Stimulated activated CD4-positive, alpha-beta T cell treated with anti-CD3 and anti-CD28 coated beads, Interleukin-2, amount 100 ng/mL, for 4 hours (primary cell): ENCODE measurements at places on chromosomes 3 and 15.

DNA sequence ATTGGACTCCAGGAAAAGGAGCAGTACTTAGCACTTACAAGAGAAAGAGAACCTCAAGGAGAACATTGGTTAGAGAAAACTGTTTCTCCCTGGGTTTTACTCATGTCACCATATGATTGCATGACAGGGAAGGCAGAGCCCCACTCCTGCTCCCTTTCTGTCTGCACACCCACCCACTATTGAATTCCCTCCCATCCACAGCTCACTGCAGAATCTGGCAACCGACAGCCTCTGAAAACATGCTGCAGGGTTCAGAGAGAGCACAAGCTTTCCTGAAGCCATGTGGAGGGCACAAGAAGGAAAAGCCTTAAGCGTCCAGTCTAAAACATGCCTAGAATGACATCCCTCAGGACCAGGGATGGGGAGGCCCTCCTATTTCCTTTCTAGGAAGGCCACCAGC lies 3.0 kb upstream of the IL17RD start:
- no peak for DNase-seq

DNA sequence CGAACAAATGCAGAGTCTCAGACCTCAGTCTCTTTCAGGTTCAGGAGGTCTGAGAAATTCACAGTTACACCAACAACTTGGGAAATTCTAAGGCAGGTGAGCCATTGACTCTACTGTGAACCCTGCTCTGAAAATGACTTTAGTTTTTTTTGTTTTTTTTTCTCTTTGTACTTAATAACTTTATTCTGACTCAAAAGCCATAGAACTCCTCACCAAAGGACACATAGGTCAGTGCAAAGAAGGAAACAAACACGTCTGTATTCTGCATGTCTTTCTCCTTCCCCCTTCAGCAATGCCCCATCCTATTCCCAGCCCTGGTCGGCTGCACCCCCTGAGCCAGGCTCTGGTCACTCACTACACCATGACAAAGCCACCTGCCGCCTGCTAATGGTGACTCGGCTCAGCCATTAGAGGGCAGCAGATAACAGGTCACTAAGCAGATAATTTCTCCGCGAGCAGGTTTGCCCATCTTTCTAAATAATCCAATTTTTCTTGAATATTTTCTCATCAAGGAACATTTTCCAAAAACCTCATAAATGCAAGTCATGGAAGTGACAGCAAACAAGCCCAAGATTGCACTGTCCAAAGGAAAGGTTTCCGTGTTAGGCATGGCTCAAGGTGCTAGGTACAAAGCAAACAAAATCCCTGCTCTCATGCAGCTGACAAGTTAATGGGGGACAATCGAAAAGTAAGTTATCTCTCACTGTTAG lies 37.7 kb downstream of the TM4SF4 start:
- DNase-seq = no peak

DNA sequence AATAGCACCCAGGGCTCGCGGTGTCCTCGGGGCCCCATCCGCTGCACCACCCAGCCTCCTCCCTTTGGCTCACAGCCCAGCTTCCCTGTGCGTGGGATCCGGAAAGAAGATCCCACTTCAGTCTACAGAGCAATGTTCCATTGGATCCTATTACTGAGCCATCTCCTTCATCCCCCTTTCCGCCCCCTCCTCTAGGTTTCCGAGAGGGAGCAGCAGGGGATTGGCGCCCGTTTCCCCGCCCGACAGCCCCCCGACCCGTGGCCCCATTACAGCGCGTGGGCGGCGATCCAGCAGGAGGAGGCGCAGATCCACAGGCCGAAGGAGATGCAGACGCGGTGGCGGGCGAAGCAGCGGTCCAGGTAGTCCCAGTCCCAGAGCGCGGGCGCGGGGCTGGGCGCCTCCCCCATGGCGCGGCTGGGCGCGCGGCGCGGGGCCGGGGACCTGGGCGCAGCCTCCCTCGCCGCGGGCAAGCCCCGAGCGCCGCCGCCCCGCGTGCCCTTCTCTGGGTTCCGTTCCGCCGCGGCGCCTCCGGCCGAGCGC lies 340 bp downstream of the TMEM44 start:
- no peak for DNase-seq

DNA sequence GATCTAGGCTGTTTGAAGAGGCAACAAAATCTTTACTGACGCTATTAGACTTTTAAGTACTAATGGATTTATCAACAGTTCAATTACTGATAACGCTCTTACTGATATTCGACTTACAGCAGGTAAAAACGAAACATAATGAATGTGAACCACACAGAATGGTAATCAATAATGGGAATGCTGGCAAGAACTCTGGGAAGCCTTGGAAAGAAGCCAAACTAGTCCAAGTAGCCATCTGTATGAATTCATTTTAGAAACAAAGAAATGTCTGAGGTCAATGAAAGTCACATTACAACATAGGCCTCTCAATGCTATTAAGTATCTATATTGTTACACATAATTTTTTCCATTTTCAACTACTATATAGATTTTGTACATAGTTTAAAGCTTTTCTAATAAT lies 130.0 kb downstream of the DMXL2 start:
- no peak for DNase-seq

DNA sequence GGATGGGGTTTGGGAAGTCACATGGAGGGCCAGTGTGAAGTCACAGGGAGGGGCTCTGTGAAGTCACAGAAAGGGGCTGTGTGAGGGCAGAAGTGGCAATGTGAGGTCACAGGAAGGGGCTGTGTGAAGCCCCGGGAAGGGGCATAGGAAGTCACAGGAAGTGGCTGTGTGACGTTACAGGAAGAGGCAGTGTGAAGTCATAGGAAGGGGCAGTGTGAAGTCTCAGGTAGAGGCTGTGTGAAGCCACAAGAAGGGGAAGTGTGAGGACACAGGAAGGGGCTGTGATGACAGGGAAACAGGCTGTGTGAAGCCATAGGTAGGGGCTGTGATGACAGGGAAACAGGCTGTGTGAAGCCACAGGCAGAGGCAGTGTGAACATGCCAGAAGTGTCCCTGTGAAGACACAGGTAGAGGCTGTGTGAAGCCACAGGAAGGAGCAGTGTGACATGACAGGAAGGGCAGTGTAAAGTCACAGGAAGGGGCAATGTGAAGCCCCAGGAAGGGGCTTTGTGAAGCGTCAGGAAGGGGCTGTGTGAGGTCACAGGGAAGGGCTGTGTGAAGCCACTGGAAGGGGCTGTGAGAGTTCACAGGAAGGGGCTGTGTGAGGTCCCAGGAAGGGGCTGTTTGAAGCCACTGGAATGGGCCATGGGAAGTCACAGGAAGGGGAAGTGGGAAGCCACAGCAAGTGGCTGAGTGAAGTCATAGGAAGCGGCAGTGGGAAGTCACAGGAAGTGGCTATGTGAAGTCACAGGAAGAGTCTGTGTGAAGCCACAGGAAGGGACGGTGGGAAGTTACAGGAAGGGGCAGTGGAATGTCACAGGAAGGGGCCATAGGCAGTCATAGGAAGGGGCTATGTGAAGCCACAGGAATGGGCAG lies 37.1 kb downstream of the GASK1A start:
- no peak for DNase-seq

DNA sequence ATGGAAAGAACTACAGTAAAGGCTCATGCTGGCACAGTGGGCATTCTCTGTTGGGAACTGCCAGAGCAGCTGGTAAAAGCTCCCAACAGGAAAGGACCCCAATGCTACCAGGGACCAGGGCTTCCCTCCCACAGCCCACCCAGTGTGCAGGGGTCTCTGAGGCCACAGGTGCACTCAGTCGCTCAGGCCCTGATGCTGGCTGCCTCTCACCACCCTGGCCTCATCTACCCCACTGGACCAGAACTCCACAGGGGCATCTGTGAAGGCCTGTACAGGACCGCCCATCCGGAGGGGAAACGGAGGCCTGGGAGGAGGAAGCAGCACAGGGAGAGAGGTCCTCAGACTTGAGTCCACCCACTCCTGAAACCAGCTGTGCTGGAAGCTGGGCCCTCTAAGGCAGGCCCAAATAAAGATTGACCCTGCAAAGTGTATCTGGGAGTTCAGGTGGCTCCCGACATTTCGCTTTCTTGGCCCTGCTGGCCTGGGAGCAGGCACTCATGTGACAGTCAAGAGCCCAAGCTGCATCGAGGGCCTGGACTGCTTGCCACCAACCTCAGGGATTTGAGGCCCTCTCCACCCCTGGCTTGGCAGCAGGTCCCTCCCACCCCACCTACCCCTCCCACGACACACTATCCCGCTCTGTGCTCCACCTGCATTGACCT lies 12.7 kb downstream of the KLF15 start:
- no peak for DNase-seq

GRCh38 chr3:125679258-125679657 lies 84.0 kb upstream of the OSBPL11 start:
- DNase-seq = no peak

DNA sequence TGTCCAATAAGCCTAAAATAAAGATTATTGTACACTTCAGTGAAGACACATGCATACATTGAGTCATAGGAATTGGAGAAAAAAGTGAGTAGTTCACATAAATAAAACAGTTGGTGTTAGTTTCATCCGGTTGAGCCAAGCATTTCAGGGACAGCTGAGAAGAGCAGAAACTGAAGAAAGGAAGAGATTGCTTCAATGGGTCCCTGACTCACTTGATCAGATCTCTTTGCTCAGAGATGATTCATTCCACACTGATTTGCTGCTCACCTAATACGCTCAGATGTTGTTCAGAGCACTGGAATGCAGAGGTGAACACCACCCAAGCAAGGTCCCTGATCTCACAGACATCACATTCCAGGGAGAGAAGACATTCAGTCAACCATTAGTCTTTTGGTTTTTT lies 93.7 kb downstream of the RAD18 start:
- DNase-seq = no peak

GRCh38 chr15:50219820-50220219 lies 37.8 kb downstream of the SLC27A2 start:
- no peak for DNase-seq

- DNase-seq = no peak
Observed at GRCh38 chr15:45594835-45595530, 7.8 kb downstream of the BLOC1S6 start.

DNA sequence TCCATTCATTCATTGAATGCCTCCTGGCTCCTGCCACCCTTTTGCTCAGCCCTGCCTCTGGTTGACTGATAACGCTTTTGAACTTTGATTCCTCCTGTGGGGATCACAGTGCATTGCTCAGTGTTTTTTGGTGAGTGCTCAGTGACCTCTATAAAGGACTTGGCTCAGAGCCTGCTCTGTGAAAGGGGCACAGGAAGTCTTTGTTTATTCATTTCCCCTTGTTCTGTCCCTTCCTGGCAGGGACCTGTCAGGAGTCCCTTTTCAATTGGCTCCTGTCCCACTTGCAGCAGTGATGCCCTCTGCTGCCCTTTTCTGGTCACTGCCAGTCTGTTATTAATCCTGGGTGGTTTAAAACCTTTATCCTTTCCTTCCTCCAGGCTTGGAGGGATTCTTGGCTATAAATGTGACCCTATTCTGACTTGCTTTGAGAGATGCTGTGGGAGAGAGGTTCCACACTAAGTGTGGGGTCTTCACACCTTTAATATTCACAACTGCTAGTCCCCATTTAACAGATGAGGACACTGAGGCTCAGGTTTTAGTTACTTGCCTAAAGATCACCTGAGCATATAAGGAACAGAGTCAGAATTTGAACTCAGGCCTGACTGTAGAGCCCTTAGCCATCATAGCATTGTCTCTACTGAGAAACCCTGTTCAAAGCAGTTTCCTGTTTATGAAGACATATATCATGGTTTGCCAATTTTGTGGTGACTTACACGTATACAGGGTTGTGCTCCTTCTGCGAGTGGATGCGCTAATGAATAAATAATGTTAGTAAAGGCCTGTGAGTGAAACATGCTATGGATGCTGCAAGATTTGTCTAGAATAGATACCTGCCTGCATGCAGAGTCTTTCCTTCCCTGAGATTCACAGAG lies 23.2 kb upstream of the TATDN2 start:
- peak; percentile 57 for DNase-seq

DNA sequence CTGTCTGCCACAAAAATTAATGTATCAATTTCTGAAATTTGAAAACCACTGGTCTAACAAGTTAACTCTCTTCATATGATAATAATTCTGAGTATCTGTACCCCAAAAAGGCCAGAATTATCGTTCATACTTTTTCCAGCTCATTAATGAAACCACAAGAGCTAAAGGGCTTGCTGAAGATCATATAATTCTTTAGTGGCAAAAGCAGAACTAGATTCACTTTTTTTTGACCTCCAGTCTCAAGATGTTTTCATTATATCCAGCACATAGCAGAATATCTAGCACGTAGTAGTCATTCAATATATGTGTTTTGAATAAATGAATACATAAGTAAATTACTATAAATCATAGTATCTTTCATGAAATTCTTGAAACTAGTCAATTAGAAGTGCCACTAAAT lies 246.7 kb upstream of the KCNH8 start:
- no peak for DNase-seq

DNA sequence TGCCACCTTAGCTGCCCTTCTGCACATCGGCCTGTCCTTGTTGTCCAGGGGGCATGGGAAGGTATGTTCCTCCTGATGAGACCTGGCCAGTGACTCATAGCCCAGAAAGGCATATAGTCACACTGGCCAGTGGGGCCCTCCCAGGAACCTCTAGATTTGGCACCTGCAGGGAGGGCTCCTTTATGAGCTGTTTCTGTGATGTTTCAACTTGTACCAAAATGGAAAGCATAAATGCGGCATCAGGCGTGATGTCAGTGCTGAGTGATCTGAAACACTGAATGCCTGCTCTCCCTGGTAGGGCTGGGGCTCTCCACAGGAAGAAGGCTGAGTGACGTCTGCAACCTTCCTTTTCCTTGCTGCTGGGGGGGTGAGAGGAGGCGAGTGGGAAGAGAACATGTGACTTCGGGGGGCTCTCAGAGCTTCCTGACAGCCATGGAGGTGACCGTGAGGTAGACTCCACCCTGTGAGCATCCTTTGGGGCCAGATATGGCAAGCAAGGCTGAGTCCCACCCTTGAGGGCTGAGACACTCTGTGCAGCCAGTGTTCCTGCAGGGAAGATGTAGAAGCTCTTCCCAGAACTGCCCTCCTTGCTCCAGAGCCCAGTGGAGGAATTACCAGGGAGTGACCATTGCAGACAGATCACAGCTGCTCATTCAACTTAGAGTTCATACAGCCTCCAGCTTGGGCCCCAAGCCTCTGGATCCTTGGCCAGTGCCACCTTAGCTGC lies 37.1 kb upstream of the APEH start:
- no peak for DNase-seq

DNA sequence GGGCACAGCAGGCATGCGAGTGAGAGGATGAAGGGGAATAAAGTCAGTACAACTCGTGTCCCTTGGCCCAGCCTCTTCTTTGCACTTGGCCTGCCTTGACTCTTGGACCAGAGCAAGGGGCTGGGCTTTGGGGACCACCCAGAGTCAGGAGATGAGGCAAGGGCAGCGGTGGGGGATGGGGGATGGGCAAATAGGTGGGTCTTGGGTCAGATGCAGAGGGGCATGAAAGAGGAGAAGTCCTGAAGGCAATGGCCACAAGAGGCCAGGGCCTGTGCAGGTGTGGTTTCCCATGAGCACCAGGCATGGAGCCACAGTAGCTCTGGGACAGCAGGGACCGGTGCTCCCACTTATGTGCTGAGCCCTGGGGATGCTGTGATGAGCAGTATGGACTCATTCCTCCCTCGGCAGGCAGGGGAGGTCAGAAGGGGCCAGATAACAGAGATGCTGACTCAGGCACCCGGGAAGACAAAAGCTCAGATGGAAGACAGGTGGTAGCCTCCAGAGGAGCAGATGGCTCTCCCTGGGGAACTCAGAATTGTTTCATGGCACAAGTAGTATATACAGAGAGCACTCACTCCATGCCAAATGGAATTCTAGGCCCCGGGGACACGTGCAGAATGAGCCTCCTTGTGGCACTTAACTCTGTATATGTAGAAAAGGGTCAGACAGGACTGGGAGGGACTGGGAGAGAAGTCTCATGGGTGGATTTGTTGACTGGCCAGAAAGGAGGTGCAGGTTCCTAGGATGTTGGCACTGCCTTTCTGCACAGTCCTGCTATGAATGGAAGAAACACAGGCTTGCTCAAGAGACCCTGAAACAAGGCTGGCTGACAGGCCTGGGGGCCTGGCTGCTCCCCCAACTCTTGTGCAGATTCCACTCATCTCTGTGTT lies 14.3 kb downstream of the ZBTB47 start:
- no peak for DNase-seq
